ENCODE measurements at places on chromosomes 11 and 22.

DNA sequence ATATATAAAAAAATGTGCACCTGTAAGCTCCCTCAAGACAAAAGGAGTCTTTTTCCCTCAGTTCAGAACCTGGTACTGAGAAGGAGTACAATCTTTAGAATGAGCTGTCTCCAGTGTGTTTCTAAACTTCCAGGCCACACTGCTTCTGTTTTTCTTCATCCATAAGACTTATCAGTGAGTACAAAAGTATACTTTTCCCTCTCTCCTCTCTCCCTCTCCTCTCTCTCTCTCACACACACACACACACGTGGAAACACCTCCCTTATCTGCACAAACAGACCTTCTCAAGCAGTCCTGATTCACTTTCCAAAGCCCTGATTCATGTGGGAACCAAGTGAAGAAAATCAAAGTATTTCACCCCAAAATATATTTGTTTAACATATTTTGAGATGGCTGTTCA lies 220.7 kb upstream of the UBASH3B start:
- DNase-seq: no peak

GRCh38 chr11:4049006-4049405 lies 45.6 kb upstream of the RRM1 start:
- peak; percentile 91 for DNase-seq

- DNase-seq: no peak
Observed at GRCh38 chr11:118339281-118339961, 3.1 kb downstream of the CD3D start.

GRCh38 chr11:118436639-118437207 lies 431 bp downstream of the KMT2A start:
- peak; percentile 35 for DNase-seq

DNA sequence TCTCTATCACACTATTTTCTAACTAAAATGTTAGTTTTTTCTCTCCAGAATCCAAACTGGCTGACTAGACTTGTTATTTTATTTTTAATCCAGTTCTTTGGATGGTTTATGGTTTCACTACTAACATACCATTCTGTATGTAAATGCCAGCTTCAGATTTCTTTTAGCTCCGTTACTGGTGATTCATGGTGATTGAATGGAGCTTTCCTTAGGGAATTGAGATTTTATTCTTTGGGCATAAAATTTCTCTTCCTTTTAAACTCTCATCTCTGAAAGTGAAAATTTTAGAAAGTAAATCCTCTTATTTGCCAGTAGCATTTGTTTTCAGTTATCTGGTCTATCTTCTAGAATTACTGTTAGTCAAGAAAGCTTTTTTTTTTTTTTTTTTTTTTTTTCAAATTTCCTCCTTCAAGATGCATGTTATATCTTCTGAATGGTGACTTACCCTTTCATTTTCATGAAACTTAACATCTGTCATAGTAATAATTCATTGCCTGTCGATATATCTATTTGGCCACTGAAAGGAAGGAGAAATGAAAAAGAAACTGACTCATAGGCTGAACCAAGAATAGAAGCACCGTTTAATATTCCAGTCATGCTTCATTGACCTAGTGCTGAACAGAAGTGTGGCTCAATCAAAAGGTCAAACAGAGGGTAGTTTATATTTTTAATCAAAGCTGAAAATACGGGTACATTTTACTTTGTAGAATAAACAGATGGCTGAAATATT lies 6.4 kb downstream of the ENDOD1 start:
- DNase-seq: peak; percentile 87

DNA sequence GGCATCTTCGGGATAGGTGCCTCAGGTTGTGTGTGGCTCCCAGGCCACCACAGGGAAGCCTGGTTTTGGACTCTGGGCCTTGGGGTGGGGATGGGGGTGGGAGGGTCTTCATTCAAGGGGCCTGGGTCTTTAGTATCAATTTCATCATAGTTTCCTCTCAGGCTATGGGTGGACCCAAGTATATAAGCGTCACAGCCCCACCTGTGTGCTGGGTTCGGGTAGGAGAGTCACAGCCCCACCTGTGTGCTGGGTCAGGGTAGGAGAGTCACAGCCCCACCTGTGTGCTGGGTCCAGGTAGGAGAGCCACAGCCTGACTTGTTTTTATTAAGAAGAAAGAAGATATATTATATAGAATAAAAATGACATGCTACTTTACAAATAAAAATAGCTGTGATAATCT lies 422.1 kb downstream of the BRD1 start:
- DNase-seq: no peak

DNA sequence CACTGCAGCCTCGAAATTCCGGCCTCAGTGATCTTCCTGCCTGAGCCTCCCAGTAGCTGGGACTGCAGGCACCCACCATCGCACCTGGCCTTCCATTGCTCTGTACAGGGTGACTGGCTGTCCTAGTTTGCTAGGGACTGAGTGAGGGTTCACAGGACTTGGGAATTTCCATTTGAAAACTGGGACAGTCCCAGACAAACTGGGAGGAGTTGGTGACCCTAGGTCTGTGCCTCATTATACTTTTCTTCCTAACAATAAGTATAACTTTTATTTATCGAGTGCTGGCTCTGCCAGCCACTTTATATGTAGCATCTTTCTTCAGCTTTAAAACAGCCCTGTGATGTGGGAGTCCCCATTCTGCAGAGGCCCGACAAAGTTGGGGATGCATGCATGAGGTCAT lies 25.5 kb downstream of the TCP11L1 start:
- no peak for DNase-seq

DNA sequence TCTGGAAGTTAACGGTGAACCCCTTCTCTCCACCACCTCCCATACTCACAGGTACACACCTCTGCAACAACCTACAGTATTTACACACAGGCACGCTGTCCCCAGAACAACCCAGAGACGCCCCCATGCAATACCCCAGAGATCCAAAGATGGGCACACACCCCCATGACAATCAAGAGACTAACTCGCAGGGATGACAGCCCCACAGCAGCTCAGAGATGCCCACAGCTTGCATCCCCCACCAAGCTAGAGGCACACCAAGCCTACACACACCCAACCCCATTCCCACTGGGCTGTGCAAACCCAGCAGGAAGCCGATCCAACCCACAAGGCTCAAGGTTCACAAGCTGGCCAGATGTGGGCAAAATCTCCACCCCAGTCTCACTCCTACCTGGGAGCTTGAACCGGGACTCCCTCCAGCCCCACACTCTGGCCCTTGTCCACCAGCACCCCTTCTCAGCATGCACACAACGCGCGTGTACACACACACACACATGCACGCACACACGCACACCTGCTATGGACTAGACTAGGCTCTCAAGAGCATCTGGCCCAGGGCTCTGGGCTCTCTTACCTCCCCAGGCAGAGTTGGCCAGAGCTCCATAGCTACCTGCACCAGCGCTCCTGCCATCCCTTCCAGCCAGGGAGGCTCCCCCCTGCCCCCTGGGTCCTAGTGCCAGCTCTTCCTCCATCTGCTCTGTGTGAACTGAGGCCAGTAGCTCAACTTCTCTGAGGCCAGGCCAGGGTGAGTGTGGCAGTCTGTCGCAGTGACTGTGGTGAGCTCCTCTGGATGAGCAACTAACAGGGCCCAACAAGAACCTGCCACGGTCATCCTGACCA lies 11.5 kb downstream of the STARD10 start:
- no peak for DNase-seq

GRCh38 chr11:58837707-58838388 lies 6.7 kb downstream of the GLYATL2 start:
- no peak for DNase-seq

GRCh38 chr11:8087185-8087584 lies 6.2 kb downstream of the TUB start:
- no peak for DNase-seq

GRCh38 chr11:28529046-28529445 lies 420.9 kb downstream of the METTL15 start:
- no peak for DNase-seq

DNA sequence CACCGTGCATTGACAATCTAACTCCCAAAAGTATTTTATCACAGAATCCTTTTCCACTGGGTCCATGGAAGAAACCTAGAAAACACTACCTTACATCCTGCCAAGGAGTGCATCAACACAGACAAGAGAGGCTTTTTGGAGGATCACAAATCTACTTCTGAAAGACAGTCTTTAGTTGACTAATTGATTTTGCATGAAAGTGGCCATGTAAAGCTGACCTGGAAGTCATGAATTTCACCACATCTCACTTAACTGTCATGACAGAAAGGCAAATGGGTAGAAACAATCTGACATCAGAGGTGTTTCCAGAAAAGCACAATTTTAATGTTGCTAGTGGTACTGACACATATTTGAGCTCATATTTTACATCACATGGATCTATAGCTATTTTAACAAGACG lies 101.6 kb downstream of the FAM76B start:
- DNase-seq: no peak

DNA sequence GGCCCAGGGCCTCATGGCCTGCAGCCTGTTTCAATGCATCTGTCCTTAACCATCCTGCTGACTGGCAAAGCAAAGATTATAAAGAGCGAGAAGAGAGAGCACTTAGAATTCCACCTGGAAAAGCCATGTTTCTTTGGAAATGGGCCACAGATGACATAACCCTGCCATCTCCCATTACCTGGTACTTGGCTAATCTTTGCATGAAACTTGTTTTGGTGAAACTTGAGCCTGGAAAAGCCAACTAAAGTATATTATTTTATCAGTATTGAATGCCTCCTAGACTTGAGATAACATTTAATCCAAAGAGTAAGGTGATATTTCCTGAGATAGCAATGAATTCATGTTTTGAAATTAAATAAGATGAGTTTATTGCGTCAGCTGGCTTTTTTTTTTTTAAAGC lies 72.6 kb downstream of the NAV2 start:
- no peak for DNase-seq

DNA sequence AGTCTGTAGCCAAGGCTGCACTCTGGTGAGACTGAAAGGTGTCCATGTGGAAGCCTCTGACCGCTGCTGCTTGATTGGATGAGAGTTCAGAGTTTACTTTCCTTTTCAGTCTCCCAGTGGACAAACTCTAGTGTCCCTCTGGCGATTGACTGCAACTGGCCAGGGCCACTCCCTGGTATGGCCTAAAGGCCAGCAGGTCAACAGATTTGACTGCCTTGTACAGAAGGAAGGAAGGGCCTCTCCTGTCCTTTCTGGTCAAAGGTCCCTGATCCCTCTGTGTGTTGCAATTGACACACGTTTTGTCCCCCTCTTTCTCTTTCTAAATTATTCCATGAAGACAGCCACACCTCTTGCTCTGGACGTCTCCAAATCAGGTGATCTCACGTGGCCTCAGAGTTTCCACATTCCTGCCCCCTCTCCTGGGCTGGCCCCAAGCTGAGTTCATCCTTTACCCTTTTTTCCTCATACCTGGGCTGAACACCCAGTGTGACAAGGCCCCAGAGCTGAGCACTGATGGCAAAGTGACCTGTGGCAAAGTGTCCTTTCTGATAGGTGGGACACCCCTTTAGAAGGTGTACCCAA lies 18.7 kb upstream of the FBLN1 start:
- no peak for DNase-seq

GRCh38 chr11:45541693-45542434 lies 123.6 kb downstream of the CHST1 start:
- DNase-seq: no peak

GRCh38 chr22:33811686-33812085 lies 108.6 kb downstream of the LARGE1 start:
- no peak for DNase-seq

DNA sequence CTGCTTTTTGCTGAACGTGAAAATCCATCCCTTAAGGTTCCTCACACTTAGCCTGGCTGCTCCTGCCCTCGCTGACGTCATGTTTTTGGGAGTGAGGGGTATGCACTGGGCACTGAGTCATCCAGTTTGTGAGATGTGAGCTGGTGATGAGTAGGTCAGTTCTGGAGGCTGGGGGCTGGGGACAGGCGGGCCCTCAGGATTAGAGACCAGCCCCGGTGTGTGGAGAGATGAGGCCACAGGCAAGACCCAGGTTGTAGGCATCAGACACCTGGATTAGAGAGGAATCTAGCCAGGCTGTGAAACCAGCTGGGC lies 9.2 kb downstream of the KCNC1 start:
- DNase-seq: no peak

GRCh38 chr11:64317325-64317960 lies at the start of gene TRMT112:
Gene TRMT112 (minus strand): TSS chr11:64317559. CDS start chr11:64317526, 33 bp downstream.
- DNase-seq: peak; percentile 97

DNA sequence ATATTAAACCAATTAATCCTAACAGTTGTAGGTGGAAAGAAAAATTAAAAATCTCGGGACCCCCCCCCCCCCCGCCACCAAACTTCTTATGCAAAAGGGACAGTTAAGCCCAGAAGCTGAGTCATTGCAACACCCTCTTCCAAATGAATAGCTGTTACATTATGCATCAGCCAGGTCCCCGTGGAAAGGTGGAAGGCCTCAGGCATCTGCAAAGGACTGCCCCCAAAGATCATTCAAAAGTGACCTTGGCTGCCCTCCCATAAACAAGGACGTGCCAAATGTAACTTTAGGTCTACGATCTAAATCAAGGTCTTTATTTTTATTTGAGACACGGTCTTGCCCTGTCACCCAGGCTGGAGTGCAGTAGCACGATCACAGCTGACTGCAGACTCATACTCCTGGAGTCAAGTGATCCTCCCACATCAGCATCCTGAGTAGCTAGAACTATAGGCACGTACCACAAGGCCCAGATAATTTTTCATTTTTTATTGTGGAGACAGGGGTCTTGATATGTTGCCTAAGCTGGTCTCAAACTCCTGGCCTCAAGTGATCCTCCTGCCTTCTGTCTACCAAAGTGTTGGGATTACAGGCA lies 22.8 kb downstream of the SYN3 start:
- DNase-seq: no peak

GRCh38 chr11:86013713-86014112 lies 55.2 kb downstream of the PICALM start:
- no peak for DNase-seq

DNA sequence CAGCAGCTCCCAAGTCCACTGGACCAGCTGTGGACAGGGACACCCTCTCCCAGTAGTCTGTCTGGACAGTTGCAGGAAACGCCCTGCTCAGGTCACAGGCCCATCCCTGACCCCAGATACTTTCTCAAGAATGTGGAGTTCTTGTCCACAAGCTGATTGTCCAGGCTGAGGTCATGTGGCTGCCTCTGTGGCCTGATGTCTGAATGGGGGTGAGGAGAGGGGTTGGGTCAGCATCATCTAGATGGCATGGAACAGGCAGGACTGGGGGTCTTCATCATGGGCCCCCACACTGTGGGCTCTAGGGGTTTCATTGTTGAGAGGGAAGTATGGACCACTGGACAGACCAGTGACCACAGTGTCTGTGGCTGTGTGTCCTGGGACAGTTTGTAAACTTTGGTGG lies 1015.0 kb downstream of the TBC1D22A start:
- no peak for DNase-seq

- no peak for DNase-seq
Observed at GRCh38 chr22:19547620-19548019, 23.4 kb upstream of the CLDN5 start.

GRCh38 chr22:32021716-32022115 lies 21.3 kb upstream of the SLC5A1 start:
- DNase-seq: no peak
